ENCODE measurements at places on chromosomes 11 and 22.

DNA sequence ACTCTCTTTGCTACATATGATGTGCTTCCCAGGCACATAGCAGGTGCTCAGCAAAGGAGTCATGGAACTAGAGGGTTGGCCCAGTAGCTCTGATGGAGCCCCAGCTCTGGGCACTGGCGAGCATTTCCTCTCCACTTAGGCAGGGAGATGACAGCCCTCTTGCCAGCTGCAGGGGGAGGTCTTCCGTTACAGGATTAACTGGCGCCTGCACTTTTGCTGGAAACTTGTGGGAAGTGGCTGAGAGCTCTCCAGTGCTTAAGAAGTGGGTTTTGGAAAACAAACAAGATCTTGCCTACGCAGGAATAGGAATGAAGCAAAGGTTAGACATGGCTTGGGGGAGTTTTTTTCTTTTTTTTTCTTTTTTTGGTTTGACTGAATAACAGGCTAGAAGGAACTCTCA, 75.5 kb downstream of the MICAL2 start:
- peak; percentile 47 for DNase-seq

DNA sequence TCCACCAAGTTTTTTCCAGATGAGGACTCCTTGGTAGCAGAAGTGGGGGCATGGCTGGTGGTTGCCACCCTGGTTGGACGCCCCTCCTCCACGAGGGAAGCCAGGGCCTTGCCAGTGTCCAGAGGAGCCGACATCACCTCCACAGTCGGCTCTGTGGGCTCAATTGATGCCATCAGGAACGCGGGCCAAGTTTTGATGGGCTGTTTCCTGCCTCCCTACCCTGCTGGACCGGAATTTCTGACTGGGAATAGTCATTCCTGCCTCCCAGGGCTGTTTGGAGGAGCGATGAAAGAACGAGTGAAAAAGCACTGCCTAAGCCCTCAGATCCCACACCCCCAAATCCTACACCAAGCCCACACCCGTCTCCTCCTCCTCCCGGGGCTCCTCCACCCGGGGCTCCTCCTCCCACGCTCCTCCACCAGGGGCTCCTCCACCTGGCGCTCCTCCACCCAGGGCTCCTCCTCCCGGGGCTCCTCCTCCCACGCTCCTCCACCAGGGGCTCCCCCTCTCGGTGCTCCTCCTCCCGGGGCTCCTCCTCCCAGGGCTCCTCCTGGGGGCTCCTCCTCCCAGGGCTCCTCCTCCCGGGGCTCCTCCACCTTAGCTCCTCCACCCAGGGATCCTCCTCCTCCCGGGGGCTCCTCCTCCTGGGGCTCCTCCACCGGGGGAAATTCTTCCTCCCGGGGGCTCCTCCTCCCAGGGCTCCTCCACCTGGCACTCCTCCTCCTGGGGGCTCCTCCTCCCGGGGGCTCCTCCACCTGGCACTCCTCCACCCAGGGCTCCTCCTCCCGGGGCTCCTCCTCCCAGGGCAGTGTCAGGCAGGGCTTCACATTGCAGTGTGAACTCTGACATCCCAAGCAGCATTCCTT, 10.0 kb upstream of the PRR5 start:
- DNase-seq: no peak

- no peak for DNase-seq
These were observed 39.8 kb upstream of the GAB2 start for GRCh38 chr11:78457448-78457847.

- no peak for DNase-seq
These were observed 53.7 kb downstream of the CDON start for GRCh38 chr11:126008956-126009355.

DNA sequence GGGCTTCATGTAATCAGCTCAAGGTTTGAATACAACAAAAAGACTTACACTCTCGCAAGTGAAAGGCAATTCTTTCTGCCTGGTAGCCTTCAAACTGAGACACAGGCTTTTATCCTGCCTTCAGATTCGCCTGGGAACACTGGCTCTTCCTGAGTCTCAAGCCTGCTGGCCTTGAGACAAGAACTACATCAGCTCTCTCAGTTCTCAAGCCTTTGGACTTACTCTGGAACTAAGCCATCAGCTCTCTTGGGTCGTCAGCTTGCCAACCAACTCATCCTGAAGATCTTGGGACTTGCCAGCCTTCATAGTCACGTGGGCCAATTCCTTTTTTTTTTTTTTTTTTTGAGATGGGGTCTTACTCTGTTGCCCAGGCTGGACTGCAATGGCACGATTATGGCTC, 35.7 kb upstream of the LRRC10B start:
- DNase-seq: no peak

DNA sequence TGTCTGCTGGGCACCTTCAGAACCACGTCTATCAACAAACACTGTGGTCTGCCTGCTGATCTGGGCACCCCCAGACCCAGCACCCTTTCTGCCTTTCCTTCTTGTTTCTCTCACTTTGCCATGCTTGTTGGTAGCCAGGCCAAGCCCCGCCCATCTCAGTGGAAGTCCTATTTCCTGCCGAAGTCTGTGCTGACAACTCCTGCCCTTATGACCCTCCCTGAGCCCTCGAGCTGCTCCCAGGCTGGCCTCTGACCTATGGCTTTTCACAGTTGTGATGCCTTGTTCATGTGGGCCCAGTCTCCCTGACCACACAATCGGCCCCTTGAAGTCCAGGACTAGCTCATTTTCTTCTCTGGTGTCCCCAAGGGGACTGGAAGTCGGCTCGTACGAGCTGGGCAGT, 132.1 kb downstream of the DSCAML1 start:
- no peak for DNase-seq

GRCh38 chr11:130834886-130835285, 81.4 kb downstream of the SNX19 start:
- DNase-seq: no peak

DNA sequence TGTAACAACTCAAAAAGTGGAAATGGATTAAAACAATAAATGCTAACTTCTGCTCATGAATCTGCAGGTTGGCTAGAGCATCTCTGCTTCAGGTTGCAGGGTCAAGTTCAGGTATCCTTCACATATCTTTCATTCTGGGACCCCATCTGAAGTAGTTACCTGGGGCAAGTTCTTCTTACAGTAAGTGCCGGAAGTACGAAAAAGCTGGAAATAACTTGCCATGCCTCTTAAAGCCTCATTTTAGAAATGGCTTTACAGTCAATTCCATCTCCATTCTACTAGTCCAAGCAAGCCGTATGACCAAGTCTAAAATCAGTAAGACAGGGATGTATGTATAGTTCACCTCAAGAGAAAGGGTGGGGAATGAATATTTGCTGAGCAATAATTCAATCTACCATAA, 93.7 kb downstream of the FCHSD2 start:
- DNase-seq: no peak

- DNase-seq: no peak
These were observed 15.9 kb downstream of the BCR start for GRCh38 chr22:23196165-23196564.

GRCh38 chr22:31230871-31231621, 18.9 kb downstream of the LIMK2 start:
- DNase-seq: peak; percentile 52

- no peak for DNase-seq
These were observed 13.3 kb upstream of the PRSS23 start for GRCh38 chr11:86787018-86787536.

DNA sequence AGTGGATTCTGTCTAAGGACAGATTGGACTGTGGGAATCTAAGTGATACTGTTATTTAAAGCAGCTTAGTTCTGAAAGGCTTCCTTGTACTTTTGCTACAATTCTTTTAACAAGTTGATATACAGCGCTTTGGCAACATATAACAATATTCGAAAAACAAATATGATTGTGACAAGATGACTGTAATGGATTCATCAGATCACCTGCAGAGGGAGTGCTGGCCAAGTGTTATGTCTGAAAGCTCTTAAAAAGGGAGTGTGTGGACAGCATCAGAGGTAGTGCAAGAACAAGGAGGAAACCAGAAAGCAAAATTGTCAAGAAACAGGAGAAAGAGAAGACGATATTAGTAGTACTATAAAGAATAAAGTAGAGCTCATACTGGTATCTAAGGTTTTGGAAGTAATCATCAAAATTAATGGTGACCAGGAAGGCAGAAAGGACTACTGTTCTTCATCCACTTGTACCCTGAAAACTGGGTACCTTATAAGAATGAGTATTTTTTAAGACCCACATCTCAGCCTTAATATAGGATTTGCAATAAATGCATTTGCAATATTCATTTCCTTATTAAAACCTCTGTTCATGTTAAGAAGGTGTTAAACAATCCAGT, 1112.0 kb upstream of the CCDC90B start:
- no peak for DNase-seq

DNA sequence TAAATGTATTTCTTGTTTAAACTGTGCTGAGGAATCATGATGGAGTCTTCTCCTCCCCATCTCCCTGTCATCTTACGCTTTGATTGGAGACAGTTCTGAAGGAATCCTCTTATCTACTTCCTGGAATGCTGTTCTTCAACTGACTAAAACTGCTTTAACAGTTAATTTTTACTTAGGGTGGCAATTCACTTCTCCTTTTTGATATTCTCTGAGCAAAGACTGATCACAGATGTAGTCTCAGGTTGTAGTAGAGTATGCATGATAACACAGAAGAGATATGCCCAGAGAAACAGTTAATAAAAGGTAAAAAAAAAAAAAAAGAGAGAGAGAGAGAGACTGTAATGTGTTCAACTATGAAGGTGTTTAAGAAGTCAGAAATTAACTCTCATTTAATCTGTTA, 1.4 kb upstream of the CASP5 start:
- no peak for DNase-seq

- peak; percentile 95 for DNase-seq
These were observed 27.5 kb downstream of the KIAA0930 start for GRCh38 chr22:45212992-45213751.

- no peak for DNase-seq
These were observed at the start of gene EPS8L2 for GRCh38 chr11:705646-706438. Gene EPS8L2, plus strand, starts transcription at chr11:706231. Its CDS starts 3,177 bp downstream, at chr11:709408.

DNA sequence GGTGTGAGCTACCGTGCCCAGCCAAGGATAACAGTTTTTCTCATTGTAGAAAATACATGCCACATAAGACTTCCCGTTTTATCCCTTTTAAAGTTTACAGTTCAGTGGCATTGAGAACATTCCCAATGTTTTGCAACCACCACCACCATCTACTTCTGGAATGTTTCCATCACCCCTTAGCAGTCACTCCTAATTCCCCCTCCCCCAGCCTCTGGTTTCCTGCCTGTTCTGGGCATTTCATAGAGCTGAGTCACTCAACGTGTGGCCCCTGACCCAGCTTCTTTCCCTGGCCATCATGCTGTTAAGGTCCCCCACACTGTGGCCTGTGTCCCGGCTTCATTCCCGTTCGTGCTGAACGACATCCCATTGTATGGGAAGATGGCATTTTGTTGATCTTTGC, 30.7 kb downstream of the FGF4 start:
- DNase-seq: no peak

GRCh38 chr11:1223346-1224110, 662 bp downstream of the MUC5B start:
- DNase-seq: no peak

DNA sequence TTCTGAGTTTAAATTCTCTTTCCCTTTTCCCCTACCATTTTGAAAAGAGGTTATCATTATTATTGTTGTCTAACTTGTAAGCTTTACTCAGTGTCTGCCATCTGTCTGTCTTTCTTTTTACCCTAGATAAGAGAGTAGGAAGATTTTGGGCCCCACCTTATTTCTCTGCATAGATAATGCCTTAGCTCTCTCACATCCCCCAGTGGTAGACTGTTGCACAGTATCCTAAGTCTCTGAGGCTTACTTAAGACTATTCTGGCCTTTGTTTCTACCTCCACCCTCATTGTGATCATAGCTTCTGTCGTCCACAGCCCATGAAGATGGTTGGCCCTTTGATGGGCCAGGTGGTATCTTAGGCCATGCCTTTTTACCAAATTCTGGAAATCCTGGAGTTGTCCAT, 3.6 kb upstream of the OR51L1 start:
- DNase-seq: no peak

DNA sequence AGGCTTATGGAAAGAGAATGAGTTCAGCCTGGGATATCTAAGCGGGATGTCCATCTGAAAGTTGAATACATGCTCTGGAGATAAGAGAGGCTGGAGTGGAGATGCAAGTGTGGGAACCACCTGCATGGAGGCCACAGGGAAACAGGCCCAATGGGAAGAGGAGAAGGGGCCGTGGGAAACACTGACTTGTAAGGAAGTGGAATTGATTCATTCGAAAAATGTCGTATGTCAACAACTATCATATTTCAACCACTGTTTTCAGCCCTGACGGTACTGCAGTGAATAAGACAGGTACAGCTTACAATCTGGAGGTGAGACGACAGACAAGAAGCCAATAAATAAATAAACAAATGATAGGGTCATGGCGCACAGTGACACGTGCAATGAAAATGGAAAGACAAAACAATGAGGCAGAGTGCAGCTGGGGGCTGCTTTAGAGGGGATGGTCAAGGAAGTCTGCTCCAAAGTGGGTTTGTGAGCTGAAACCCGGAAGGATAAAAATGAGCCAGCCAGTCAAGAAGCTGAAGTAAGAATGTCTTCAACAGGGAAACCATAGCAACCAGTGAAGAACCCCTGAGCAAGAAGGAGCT, 35.9 kb downstream of the EFCAB6 start:
- no peak for DNase-seq

- DNase-seq: no peak
These were observed 86.1 kb downstream of the APIP start for GRCh38 chr11:34830035-34830434.

DNA sequence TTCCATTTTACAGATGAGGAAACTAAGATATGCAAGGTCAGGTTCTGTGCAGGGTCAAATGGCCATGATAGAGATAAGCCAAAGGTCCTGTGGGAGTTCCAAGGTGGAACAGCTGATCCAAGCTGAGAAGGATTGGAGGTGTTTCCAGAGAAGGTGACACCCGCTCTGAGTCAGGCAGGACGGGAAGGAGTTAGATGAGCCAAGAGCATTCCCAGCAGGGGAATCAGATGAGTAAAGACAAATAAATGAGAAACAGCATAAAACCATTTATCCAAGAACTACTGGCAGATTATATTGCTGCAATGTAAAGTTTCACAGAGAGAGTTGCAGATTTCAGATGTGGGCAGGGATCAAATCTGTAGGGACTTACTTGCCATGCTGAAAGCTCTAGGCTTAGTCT, 18.9 kb upstream of the HEPHL1 start:
- no peak for DNase-seq

DNA sequence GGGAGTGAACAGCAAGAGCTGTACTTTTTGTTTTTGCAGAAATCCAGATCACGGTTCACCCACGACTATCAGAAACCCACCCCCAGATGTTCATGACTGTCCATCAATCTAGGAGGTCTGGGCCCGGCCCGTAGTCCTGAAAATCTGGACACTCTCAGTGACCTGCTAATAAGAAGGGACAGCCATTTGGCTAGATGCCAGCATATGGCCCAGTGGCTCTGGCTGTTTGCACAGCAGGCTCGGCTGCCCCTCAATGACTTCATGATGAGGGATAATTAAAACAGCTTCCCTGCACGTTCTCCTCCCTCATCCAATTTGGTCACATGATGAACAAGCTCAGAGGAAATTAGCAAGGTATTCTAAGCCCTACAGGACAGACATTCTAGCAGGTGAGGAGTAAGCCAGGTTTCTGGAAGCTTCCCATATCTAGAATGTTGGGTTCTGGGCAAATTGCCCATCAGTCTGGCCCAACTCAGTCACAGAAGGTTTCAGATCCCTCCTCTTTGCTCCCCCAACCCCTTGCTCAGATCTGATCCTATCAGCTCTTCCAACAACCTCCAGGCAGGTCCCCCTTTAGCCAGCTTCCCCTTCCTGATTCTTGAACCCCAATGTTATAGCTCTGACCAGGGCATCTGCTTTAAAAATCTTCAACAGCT, 397.3 kb downstream of the SHANK2 start:
- no peak for DNase-seq

GRCh38 chr11:43942662-43943371, 380 bp downstream of the C11orf96 start:
- peak; percentile 12 for DNase-seq
